ENCODE measurements at places on chromosomes 7 and 10. TPM values are rescaled to one million over a fixed set of nuclear protein-coding genes. Genes with fewer than 3 reads are reported as not detected.

ZNF488 gene
- total RNA-seq, result not detected

RADIL gene
- total RNA-seq, result 1.3 TPM

SLC16A12 gene
- total RNA-seq, result under 0.01 TPM

CPEB3 gene
- total RNA-seq, result 0.66 TPM

ZNF117 gene
- total RNA-seq, result 6.5 TPM

FAM25G gene
- total RNA-seq, result not detected

AUTS2 gene
- total RNA-seq, result 5.1 TPM

METTL27 gene
- total RNA-seq, result 36.6 TPM

OR2A7 gene
- total RNA-seq, result 0.33 TPM

ZDHHC4 gene
- 77.7 TPM for total RNA-seq

LRIT2 gene
- not detected for total RNA-seq

SMO gene
- total RNA-seq, result 3.2 TPM

ZPBP gene
- total RNA-seq, result not detected

OR2A1 gene
- total RNA-seq, result under 0.01 TPM

GPR158 gene
- total RNA-seq, result not detected

PPP1R3A gene
- not detected for total RNA-seq

CDNF gene
- total RNA-seq, result 3.1 TPM

PPIA gene
- total RNA-seq, result 1,977 TPM

Measured in smooth muscle cell of trachea (primary cell).